ENCODE measurements at places on chromosomes 12 and 14. TPM values are rescaled to one million over a fixed set of nuclear protein-coding genes. Genes with fewer than 3 reads are reported as not detected.

Gene FOXG1
- not detected for polyA plus RNA-seq

Gene TMEM229B
- 0.69 TPM for polyA plus RNA-seq

DNA sequence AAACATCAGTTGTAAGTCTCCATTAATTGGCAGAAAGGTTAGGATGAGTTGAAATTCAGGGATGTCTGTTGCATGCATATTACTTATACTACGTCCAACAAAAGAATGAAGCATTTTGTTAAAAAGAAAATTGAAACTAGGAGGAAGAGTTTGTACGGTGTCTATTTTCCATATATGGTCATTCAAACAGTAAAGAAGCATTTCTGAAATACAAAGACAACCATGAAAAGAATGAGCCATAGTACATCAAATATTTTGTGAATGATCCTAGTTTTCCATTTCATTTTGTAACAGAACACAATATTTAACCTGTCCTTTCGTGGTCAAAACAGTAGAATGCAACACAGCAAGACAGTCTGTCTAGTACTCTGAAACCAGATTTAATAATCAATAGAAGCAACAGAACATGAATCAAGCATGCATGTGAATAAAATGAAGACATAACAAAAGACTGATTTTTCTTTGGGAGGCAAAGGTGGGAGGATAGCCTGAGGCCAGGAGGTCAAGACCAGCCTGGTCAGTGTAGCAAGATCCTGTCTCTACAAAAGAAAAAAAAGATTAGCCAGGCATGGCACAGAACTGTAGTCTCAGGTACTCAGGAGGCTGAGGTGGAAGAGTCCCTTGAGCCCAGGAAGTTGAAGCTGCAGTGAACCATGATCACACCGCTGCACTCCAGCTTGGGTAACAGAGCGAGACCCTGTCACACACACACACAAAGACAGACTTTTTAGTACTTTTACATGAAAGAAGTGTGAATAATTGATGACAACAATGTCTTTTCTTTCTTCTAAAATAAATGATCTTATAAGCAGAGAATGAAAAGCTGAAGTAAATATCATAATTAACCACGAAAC is 156.0 kb downstream of the LRIG3 start:
- peak; percentile 15 for DNase-seq

- no peak for DNase-seq
Observed at GRCh38 chr12:82948491-82948890, 261.8 kb downstream of the TMTC2 start.

DNA sequence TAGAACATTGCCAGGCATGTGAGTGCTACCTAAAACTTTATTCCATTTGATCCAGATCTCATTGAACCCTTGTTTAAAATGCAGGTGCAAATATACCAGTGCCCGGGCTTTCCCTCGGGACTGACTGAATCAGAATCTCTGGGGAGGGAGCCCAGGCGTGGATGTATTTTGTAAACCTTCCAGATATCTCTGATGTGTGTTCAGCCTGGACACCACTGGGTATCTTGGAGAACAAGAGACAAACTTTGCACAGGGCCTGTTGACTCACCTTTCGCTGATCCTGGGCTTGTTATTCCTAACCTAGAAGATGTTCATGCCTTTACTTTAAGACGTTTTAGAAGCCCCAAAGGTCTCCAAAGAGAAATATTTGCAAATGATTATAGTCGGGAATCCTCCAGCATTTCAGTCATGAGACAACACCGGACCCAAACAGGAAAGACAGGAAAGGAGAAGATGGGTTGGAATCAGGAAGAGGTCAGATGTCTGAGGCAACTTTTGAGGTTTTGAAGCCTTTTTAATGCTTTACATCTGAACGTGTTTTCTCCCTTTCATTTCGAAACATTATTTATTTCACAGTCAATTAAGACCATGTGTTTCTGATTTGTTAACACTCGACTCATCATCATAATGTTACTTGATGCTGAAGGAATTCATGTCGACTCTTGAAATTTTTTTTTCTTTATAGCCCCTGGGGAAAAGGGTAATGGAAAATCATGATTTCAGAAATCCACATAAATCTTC is 118.6 kb downstream of the PLXNC1 start:
- no peak for DNase-seq

GRCh38 chr12:38384816-38385378 is 68.3 kb downstream of the ALG10B start:
- peak; percentile 60 for DNase-seq

- no peak for DNase-seq
Observed at GRCh38 chr12:24418157-24418556, 468.7 kb upstream of the SOX5 start.

- DNase-seq = peak; percentile 100
Observed at GRCh38 chr14:31229638-31230572, 22.3 kb upstream of the HECTD1 start.

DNA sequence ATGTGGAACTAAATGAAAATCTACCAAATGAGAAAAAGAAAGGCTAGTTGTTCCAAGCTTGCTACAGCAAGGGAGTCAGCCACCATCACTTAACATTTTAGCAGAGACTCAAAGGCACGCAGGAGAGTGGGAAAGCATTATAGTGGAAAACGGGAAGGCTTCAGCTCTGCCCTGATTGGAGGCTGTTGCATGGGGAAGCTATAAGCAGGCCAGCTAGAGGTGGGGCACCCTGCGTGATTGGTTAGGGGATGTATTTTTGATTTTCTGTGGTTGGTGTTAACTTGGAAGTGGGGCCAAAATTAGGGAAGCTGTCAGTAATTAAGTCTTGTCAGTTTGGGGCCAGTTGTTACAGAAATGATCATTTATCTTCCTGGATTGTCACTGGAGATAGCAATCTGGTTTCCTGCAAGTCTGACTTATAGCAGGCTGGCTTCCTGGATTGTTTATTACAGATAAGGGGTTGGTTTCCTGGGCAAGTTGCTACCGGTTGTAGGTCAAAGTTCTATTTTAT is 93.9 kb downstream of the FAR2 start:
- no peak for DNase-seq

- no peak for DNase-seq
Observed at GRCh38 chr14:97298331-97298730, 501.1 kb downstream of the VRK1 start.

Data from HepG2 (cell line).